ENCODE measurements at places on chromosomes 7 and 10.

DNA sequence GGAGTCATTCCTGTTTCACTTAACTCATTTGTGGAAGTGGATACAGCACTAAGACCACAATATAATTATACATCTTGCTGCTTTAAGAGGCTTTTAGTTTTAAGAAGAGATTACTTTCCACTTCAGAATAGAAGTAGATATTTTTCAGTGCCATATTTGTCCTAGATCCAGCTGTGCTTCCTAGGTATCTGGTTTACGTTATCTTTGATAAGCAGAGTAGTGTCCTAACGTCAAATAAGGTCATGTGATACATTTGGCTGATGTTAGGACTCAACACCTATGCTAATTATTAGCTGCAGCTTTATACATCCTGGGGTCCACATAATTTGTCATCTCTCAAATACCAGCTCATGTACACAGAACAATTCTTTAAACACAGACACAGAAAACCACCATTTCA lies 196.2 kb upstream of the SMIM30 start:
- DNase-seq = no peak

DNA sequence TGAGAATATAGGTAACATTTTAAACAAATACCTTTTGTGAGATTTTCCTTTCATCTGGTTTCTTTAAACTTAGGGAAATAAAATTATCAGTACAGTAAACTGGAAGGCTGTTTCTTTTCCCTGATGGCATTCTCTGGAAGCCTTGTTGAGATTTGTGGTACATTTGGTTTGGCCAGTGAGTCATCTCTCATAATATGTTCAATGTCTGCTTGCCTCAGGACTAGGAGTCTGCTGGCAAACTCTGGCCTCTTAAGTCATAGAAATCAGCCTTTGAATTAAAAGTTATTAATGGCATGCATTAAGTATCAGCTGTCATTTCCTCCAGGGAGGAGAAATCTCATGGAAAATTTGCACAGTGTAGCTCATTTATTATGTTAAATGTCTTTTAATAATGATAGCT lies 316.6 kb upstream of the KIAA1217 start:
- DNase-seq = no peak

- no peak for DNase-seq
These were observed 619 bp upstream of the LMTK2 start for GRCh38 chr7:98105942-98106544.

DNA sequence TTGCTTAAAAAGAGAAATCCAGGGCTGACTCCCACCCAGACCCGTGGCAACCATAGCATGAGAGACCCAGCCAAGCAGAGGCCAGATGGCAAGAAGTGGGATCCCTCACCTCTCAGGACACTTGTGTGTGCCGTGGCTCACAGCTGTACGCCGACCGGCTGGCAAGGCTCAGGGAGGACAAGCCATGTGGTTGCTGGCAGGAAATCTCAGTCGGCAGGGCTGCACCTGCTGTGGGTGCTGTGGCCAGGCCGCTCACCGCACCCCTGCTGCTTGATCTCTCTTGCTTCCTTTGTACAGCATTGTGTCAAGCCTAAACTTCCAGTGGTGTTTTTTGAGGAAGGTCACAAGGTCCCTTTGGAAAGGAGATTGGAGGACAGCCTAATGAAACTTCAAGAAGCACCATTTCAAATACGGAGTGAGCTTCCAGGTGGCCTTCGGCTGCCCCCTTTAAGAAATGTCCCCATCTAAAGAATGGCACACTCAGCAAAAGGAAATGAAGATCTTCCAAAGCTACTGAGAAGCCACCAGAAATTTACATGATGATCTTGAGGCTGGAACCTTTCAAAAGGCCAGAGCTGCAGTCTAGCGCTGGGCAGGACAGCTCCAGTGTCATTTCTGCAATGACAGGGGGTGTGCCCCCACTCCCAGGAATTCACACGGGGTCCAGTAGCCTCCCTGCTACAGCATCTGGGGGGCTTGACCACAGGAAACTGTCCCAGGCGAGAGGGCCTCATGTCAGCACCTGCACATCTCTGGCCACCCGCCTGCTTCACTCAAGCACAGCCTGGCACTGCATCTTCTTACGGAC lies 409.0 kb upstream of the MGMT start:
- DNase-seq = no peak

DNA sequence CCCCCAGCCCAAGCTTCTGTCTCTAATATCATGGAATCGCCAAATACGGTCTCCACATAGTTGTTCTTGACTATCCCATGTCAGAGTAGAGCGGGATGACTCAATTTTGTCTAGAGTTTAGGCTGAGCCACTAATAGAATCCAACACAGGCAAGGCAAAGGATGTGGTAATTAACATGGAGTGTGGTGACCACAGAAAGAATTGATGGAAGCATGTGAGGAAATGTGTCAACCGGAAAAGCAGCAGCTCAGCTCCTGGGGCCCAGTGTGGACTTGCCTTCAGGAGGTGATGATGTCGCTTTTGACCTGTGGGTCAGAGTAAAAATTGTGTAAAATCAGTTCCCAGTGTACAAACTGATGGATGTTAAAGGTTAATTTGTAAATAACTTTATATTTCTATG lies 139.3 kb upstream of the KLF6 start:
- DNase-seq = peak; percentile 91

DNA sequence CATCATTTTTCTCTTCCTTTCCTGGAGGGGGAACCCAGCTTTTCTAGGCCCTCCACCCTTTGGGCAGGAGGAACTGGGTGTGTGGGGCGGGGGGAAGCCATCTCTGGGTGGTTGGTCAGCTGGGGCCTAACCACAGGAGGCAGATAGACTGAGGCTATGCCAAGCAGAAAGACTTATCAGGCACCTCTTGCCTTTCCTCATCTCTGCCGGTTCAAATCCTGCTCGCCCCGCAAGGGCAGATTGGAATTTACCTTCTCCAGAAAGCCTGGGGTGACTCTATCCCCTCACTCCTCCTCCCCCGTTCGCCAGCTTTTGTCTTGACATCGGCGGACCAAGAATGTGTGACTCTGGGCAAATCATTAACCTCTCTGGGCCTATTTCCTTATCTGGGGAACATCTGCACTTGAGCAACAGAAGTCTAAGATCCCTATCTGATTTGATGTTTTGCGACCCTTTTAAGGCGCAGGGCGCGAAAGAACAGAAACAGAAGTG lies 584 bp upstream of the GARS1 start:
- peak; percentile 78 for DNase-seq

DNA sequence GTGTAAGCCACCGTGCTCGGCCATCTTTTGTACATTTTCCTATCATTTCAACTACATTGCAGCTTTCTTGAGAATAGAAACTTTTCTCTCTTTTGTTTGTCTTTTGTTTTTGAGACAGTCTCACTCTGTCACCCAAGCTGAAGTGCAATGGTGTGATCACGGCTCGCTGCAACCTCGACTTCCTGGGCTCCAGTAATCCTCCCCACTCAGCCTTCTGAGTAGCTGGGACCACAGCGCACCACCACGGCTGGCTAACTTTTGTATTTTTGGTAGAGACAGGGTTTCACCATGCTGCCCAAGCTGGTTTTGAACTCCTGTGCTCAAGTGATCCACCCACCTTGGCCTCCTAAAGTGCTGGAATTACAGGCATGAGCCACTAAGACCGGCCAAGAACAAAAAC lies 31.3 kb upstream of the DAGLB start:
- DNase-seq = no peak

- DNase-seq = no peak
These were observed 181.3 kb downstream of the CHN2 start for GRCh38 chr7:29375641-29376562.

GRCh38 chr10:130369645-130370381 lies 233.6 kb downstream of the GLRX3 start:
- no peak for DNase-seq

DNA sequence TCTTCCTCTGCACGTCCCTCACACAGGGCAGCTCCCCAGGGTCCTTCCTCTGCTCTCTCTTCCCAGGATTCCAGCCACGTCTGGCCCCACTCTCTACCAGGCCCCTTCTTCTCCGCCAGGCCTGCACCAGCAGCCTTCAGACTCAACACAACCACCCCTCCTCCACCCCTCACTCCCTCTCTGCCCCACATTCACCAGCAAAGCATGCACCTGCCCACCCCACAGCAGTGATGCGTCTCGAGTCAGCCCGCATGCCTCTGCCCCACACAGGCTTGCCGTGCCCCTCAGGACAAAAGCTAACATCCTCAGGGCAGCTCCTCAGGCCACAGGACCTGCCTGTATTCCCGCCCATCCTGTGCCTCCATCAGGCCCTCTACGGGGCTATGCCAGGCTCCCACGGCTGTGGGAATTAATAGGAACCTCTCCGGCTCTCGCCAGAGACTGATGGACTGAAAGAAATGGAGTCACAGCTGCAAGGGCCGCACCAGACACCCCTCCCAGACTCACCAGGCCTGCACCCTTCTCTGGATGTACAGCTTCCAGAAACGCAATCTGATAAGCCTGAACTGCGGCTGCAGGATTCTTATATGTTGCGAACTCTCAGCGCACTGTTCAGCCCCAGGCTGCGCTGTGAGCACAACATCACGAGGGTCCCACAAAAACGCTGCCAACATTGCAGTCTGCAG lies 100.1 kb downstream of the CYTH3 start:
- peak; percentile 82 for DNase-seq

DNA sequence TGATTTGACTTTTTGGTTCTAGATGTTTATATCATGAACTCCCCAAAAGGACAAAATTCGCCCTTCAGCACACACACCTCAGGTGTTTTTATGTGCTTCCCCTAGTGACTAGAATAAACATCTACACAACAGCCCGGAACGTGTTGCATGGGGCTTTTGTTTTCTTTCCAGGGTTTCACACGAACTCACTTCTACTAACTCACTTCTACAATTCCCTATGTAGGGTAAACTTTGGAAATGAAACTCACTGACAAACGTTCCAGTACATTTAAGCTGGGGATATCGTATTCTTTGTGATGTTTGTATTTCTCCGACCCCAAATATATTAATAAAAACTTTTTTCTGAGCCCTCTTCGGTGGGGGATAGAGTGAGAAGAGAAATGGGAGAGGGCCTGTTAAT lies 1.4 kb downstream of the TRA2A start:
- DNase-seq = no peak
